ENCODE measurements at places on chromosomes 5 and 9.
A peak's percentile ranks its signal among the peaks of the same experiment; 100 is the strongest.

GRCh38 chr9:4141296-4141695 is 158.6 kb downstream of the GLIS3 start:
- no peak for DNase-seq

DNA sequence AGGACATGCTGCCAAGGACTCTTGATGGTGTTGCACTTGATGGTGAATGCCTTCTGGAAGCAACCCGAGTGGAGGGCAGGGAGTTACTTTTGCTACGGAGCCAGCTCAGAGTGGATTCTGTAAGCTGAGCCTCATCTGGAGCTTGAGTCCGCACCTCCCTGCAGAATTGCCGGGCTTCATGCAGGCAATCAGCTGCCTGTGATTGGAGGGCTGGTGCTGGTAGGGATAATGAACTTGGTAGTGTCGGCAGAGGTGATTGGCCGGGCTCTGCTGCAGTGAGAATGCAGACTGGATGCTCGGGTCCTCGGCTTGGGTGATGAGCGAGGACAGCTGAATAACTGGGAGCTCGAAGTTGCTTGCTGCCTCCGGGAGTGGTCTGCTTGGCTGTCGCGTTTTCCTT is 23.1 kb downstream of the SLC25A25 start:
- DNase-seq, result no peak

DNA sequence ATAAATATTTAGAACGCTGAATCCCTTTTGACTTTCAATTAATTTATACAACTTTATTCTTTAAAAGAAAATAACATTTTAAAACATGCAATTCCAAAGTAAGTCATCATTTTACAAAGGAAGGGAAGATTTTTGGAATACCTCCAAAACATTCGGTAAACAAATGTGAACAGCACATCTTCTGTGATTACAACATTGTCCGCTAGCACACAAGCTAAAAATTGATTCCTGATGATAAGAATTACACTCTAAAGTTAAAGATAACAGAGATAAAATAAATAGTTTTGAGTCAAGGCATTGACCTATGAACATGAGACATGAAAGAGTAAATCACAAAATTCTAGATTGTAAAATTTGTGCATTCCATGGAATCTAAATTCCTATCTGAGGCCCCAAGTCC is 56.2 kb upstream of the TRAF1 start:
- no peak for DNase-seq

DNA sequence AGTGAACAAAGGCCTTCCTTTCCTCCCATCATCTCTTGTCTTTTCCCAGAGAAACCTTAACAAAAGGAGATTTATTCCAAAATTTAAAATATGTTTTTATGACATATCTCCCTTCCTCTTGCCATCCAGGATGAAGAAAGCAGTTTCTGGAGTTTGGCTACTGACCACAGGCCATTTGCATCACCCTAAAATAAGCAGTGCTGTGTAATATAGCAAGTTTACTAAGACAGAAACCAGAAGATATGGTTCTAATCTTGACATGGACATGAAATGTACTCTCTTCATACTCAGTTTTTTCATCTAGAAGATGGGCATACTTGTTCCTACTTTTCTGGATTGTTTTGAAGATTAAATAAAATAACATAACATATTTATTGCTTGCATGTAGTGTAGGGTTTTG is 50.2 kb upstream of the ZFAND5 start:
- DNase-seq, result no peak

GRCh38 chr5:124747791-124748686 is 1.6 kb upstream of the ZNF608 start:
- no peak for DNase-seq

DNA sequence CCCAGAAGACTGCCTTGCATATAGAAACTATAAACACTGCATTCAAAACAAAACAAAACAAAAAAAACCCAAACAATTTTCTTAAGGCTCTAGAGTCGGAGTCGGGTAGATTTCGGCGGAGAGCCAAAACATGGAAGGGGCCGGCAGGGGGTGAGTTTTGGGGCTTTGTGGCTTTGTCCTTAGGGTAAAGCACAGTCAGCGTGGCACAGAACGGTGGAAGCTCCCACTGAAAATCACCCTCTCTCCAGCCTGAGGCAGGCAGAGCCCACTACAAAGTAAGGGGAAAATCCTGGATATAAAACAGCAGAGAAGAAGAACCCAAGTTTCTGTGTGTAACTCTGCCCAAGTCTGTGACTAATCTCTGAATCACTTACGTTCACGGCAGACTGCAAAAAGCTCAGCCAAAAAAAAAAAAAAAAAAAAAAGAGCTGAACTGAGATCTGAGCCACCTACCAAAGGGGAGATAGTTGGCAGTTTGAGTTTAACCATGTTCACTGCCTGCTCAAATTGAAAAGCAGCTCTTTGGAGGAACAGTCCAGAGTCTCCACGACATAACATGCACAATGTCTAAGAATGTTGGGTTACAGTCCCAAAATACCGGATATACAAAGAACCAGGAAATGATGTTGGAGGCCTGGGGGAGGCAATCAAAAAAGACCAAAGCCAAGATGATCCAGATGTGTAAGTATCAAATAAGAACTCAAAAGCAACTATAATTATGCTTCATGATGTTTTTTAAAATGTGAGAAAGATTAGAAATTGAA is 26.6 kb upstream of the OR2K2 start:
- DNase-seq, result peak; percentile 64

DNA sequence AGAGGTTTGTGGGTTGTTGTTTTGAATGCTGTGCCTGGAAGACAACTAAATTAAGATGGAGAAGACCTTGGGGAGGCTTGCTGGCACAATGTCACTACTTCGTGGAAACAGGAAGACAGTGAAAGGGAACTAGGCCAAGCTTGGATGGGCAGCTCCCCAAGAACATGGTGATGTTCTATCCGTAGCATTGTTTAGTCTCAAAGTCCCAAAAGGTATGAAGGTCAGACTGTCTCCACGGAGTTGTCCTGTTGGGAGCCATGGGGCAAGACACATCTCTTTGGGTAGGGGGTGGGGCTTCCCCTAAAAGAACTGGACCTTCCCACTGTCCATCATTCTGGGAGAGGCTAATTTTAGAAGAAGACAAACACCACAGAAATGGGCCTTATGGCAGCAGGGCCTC is 140.5 kb downstream of the ENTREP1 start:
- no peak for DNase-seq

DNA sequence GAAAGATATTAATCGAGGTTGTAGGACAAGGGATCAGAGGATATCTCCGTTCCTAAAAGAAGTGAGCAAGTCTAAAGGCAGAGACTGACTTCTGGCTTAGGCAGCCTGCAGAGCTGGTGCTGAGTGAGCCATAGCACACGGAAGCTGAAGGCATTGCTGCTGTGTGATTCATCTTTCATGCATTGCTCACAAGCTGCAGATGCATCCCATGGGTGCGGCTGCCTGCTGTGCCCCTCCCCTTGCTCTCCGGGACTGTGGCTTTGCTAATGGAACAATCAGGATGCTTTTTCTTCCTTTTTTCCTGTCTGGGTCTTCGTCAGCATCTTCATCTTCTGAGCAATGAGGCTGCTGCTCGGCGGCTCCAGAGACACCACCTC is 341.4 kb downstream of the DIRAS2 start:
- no peak for DNase-seq

- DNase-seq, result no peak
Measured at GRCh38 chr9:87271696-87272477, 225.8 kb upstream of the DAPK1 start.

DNA sequence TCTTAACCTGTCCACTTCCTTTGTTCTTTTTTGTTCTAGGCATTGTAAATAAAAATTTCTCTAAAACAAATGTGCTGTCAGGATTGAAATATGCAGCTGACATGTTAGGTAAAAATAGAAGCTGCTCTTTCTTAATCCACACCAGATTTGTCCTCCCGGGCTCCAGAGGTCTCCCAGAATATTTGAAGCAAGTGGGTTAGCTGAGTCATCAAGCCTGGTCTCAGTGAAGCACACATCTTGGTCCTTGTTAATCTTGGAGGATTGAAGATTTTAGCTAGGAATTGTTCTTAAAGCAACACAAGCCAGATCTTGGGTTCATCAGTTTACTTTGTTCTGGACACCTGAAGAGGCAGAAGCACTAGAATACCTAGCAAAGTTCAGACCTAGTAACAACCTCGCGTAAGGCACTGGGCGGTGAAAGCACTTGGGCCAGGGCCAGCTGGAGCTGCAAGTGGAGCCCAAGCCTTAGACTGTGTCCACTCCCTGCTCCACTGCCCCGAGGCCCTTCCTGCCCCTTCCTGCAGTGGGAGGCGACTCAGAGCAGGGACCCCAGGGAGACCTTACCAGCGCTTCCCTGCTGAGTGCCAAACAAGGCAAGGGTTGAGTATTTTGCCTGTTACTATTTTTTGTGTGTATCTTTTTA is 36.5 kb downstream of the HABP4 start:
- peak; percentile 40 for DNase-seq

DNA sequence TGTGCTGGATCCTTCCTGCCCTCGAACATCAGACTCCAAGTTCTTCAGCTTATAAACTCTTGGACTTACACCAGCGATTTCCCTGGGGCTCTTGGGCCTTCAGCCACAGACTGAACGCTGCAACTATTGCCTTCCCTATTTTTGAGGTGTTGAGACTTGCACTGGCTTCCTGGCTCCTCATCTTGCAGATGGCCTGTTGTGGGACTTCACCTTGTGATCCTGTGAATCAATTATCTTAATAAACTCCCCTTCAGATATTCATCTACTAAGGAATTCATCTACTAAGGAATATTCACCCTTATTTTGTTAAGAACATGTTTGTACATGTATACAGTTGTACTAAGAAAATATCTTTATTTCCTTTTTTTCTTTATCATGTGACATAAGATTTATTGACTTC is 1079.7 kb downstream of the CDH12 start:
- DNase-seq, result no peak

- DNase-seq, result no peak
Measured at GRCh38 chr9:100190339-100190738, 91.3 kb downstream of the INVS start.

GRCh38 chr5:129563585-129563984 is 103.5 kb downstream of the ADAMTS19 start:
- DNase-seq, result no peak

- DNase-seq, result no peak
Measured at GRCh38 chr5:177995691-177996595, at the start of gene PROP1. Gene PROP1 (minus strand): TSS chr5:177996242. CDS start chr5:177995933, 309 bp downstream.

DNA sequence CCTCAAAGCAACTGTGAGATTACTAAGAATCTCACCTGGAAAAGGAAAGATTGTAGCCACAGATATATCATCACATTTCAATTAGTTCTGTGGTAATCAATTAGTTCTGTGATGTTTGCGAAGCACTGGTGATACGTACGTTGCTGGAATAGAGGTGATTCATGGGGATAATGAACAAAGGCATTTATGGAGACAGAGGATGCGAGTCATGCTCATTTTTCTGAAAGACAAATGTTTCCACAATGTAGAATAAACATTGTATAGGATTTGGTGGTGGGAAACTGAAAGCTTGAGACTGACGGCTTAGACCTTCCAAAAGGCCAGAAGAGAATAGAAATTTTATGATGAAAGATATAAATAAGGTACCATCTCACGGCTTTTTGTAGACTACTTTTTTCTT is 507.3 kb upstream of the TYRP1 start:
- no peak for DNase-seq

- no peak for DNase-seq
Measured at GRCh38 chr9:110769667-110770066, 101.1 kb downstream of the MUSK start.

GRCh38 chr9:101365181-101365580 is 19.6 kb downstream of the BAAT start:
- no peak for DNase-seq

GRCh38 chr9:91191411-91192380 is 170.0 kb downstream of the AUH start:
- DNase-seq, result no peak

DNA sequence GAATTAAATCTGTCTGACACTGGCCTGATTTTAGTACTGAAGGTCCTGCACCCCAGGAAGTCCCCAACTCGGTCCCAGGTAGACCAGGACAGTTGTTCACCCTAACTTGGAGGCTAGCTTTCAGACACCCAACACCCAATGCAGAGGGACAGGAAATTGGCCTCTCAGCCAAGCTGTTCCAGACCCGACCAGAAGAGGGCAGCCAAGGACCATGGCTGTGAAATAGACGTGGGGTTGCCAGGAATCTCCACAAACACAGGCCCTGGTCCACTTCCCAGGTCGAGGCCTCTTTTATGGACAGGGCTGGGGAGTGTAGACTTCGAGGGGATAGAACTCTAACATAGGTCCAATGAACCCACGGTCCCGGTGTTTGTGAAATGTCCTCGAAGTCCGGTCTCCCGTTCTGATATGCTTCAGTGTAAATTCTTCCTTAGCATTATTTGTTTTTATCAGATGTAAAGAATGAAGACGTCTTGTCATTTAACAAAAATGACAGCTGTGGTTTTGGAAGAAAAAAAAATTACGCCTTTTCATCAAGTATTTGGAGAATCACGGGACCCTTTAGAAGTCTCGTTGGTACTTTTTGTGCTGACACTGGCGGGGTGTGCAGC is 260.3 kb upstream of the ADAMTS16 start:
- DNase-seq, result peak; percentile 89

GRCh38 chr5:124557761-124558160 is 188.7 kb downstream of the ZNF608 start:
- no peak for DNase-seq

GRCh38 chr5:166267907-166268306 is 2023.5 kb upstream of the WWC1 start:
- DNase-seq, result no peak

DNA sequence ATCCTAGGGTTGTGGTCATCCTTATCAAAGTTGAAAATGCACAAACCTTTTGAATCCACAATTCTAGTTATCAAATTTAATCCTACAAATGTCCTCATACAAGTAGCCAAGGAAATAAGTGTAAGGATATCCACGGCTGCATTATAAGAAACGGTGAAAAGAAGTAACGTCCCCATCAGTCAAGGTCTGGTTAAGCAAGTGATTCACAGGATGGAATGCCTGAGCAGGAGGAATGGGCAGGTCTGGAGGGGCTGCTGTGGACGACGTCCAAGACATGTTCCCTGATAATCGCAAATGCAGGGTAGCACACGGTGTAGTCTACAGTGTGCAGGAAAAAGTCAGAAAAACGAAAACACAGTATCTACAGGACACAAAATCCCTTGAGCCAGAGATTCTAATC is 118.6 kb downstream of the ADAMTS2 start:
- DNase-seq, result no peak

DNA sequence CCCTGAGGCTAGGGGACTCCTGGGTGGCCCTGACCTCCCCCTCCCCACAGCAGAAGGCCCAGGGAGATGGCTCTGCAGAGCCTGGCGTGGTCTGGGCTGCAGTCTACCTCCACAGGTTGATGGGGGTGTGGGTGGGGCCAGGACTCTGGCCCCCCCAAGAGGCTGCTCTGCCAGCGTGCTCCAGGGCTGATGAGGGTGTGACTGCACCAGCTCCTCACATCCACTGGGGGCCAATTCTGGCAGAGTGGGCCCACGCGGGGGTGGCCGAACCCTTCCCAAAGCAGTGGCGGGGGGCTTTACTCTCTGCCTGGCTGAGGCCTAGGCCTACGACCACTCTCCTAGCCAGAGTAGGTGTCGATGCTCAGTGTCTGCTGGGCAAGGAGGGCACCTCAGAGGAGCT is 28.0 kb upstream of the UBAC1 start:
- no peak for DNase-seq

- no peak for DNase-seq
Measured at GRCh38 chr9:36245906-36246305, 12.3 kb downstream of the GNE start.
